ENCODE measurements at places on chromosomes 6 and 20.

DNA sequence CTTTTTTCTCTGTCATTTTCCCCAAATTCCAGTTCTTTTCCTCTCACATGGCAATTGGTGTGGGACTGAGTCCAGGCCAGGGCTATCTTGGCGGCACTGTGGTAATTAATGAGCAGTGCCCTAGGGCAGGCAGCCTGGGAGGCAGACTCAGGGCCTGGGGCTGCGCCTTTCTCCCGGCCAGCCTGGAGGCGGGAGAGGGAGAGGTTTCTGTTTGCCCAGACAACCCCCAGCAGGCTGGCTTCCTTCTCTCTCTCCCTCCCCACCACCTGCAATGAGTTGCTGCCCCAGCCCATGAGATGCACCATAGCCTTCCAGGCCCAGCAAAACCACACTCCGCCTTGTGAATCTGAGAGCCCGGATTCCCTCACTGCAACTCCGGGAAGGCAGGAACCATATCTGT lies 15.1 kb upstream of the CCDC167 start:
- DNase-seq, result no peak

- DNase-seq, result peak; percentile 41
Measured at GRCh38 chr6:26103770-26104456, 16.7 kb downstream of the HFE start.

DNA sequence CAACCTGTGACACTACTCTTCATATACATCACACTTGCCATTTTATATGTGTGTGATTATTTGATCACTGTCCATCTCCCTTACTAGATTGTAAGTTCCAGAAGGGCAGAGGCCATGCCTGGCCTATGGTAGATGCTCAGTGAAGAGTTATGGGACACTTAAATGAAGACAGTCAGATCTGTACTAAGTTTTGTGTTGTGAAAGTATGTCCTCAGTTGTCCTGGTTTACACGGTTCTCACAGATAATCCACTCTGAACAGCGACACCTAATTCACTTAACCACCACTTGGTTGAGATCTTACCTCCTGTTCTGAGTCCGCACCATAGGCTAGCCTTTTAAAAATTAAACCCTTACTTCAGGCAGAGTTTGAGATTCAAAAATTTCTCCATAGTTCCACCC lies 434.1 kb upstream of the SOX4 start:
- DNase-seq, result no peak

GRCh38 chr6:90098627-90099026 lies 198.0 kb downstream of the BACH2 start:
- DNase-seq, result no peak

GRCh38 chr6:87798393-87799278 lies 96.6 kb upstream of the AKIRIN2 start:
- no peak for DNase-seq

DNA sequence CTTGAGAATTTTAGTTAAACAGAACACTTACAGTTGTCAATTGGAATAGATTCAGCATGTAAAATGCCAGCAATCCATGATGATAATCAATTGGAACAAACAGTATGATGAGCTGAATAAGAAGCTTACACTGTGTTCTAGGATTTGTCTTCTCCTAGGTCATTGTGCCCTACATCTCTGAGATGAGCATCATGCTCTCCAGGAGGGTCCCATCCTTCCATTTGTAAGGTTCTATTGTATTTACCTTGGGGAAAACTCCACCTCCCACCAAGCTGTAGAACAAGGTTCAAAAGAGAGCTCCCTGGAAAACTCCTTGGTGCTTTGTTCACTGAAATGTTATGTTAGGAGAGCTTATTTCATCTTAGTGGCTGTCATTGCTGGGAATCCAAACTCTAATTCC lies 60.8 kb downstream of the OR2B2 start:
- no peak for DNase-seq

DNA sequence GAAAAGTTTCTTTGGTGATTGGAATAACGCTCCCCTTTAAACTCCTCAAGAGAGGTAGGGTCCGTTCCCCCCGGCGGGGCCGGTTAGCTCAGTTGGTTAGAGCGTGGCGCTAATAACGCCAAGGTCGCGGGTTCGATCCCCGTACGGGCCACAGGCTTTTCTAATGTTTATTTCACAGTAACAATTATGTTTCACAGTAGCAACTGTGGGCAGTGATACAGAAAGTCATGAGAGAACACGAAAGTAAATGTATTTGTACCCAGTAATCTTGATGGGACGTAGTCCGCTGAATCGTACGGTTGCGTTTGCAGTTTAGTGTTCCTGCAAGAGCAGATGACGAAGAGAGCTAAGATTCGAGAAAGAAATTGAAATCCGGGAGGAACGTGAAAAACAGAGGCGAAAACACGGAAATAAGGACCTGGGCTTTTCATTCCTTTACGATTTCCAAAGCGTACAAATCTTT lies 505.5 kb downstream of the PRIM2 start:
- no peak for DNase-seq

DNA sequence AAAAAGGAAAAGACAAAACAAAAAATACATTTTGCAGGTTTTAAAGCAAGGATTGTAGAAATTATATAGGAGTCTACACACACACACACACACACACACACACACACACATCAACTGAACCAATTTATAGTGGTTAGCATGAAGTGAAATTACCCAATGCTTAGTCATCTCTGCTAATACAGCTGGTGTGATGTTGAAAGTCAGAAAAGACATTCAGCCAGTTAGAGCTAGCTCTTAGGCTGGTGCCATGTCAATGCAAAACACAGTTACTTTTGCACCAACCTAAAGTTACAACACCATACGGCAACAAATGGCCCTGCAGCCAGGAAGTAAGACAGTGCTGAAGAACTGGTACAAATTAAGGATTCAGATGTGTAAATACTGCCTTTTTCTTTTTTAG lies 15.2 kb downstream of the FAM210B start:
- no peak for DNase-seq

GRCh38 chr6:106731144-106731842 lies 101.9 kb downstream of the QRSL1 start:
- DNase-seq, result no peak

GRCh38 chr6:143844006-143844405 lies 868 bp downstream of the LTV1 start:
- no peak for DNase-seq

DNA sequence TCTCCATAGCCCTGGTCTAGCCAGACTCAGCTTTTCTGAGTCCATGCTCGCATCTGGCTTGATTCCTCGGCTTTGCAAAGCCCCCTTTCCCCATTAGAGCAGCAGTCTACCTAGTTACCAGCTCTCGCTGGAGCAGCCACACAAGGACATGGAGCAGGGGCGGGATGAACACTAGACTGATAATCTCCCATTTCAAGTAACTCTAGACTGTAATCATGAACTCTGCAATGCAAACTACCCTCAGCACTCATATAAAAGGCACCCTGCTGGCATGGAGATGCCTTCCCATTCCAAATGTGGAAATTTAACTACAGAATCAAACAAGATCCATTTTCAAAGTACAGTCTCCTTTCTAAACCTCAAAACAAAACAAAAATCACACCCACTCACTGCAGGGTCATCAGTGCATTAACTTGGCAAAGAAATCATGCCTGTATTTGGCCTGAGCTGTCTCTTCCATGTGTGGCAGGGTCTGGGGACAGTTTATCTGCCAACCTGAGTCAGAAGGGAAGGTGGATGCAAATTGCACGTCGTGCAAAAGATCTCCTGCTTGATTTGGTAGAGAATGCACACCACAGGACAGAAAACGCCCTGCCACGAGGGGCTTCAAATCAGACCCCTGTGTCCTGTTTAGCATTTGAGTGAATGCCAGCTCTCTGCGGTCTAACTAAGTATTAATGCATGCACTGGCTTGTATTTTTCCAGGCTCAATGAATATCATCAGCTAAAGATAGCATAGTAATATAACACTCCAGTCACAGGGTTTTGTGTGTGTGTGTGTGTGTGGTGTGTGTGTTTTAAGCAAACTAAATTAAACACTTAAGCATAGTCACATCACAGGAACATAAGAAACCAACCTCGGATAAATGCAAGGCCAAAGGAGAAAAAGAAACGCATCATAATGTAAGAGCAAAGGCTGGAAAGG lies 85.3 kb downstream of the MYLK4 start:
- DNase-seq, result no peak

DNA sequence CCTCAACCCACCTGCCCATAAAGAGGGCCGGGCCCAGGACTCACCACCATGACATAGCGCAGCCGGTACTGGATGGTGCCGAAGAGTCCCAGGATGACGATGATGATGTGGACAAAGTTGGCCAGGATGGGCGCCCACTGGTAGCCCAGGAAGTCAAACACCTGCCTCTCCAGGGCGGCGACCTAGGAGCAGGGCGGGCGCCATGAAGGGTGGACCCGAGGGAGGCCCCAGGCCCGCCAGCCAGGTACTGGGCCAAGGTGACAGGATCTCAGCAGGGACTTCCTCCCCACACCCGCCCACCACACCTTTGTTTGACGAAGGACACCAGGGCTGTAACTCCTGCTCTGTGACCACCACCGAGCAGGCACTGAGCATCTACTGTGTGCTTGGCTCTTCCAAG lies 4.4 kb downstream of the NKAIN4 start:
- DNase-seq, result no peak

DNA sequence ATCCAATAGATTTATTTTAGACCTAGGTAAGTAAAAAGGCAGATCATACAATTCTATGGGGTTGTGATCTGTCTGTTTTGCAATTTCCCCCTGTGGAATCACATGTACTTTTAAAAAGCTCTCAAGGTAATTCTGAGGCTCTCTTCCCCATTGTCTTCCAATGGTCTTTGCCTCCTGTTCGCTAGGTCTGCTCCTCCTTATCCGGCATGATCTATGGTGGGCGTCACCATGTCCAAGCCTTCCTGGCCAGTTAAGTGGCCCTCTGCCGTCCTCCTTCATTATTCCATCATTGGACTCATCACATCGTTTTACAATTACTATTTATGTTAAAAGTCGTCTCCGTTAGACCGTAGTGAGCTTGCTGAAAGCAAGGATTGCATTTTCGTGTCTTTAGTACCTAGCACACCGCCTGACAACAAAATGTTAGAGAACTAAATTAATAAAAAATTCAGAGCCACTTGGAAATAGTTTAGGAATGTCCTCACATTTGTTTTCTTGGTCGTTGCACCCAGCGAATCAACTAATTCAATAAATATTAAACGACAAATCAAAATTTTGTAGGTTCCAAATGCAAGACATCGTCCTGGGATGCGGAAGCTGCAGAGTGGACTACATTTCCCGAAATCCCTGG lies 2.2 kb upstream of the STXBP5 start:
- no peak for DNase-seq

- DNase-seq, result no peak
Measured at GRCh38 chr6:145367149-145367548, 368.2 kb downstream of the EPM2A start.

DNA sequence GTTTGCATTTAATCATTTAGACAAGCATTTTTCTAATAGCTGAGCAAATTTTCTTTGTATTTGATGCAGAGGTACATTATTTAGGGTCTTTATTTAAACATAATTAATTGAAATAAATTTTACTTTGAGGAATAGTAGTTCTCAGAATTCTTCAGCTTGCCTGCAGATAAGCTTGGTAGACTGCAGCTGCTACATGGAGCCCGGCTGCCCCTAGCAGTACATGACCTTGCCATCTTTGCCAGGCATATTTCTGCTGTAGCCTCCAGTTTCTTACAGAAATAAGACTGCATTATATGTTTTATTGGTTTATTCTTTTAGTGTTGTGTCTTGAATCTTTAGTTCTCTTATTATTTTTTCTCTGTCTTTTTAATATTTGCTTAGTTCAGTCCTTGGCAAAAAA lies 396.8 kb downstream of the QKI start:
- no peak for DNase-seq

DNA sequence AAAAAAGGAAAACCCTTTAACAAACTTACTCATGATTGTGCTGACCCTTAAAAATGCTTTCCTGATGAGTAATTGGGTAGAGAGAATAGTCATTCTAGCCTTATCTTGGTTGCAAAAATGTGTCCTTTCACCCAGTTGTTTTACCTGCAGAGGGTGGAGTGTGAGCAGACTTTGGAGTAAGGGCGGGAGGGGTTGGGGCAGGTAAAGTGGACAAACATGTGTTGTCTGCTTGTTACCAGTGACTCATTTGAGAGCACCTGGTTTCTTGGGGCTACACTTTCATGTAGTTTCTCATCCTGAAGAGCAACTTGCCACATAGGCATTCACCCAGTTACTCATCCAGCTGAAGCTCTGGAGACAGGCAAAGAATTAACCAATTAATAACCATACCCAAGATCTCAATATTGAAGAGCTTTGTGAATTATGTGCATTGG lies 121.1 kb downstream of the TNFRSF21 start:
- DNase-seq, result no peak

GRCh38 chr20:45927071-45927878 lies 7.2 kb upstream of the PCIF1 start:
- peak; percentile 39 for DNase-seq

- DNase-seq, result no peak
Measured at GRCh38 chr6:168072261-168072660, 6.8 kb downstream of the FRMD1 start.

GRCh38 chr6:6052216-6052615 lies 45.5 kb upstream of the NRN1 start:
- no peak for DNase-seq

- DNase-seq, result no peak
Measured at GRCh38 chr6:139354189-139354588, 20.3 kb downstream of the CITED2 start.

DNA sequence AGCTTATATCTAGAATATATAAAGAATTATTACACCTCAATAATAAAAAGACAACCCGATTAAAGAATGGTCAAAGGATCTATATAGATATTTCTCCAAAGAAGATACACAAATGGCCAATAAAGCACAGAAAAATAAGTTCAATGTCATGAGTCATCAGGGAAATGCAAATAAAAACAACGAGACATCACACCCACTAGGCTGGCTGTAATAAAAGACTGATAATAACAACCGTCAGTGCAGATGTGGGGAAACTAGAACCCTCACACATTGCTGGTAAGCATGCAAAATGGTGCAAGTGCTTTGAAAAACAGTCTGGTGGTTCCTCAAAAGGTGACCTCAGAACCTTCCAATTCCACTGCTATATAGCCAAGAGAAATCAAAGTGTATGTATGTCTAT lies 33.0 kb downstream of the TBX18 start:
- no peak for DNase-seq

DNA sequence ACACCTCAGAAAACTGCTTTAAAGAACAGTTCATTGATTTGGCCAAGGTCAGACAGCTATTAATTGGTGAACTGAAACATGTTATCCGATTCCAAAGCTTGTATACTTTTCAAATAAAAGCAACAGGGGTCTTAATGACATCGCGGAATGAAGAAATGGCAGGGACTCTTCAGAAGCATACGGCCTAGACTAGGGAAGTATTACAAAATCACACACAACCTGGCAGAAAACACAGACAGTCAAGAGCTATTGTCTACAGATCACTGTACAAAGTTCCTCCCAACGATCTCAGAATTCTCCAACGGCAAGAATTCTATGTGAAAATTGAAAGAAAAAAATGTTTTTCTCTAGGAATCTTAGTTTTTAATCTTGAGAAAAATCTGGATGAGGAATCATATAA lies 105.5 kb downstream of the PTPRK start:
- DNase-seq, result no peak

- no peak for DNase-seq
Measured at GRCh38 chr6:155454008-155454407, 1.6 kb downstream of the NOX3 start.
